Activated CD8-positive, alpha-beta T cell treated with anti-CD3 and anti-CD28 coated beads, Interleukin-2, amount 10 ng/mL, durations not matched to agents 7 days and 5 days (primary cell): ENCODE measurements at places on chromosomes 5 and 9. TPM values are rescaled to one million over a fixed set of nuclear protein-coding genes. Genes with fewer than 3 reads are reported as not detected.

- no peaks in the 10 kb centered on the region for H3K27me3 ChIP-seq
- H3K4me1 ChIP-seq = peaks cover 40% of the 10 kb centered on the region
- H3K4me3 ChIP-seq = peak overlapping the region; percentile 4
- peak overlapping the region; percentile 62 for H3K27ac ChIP-seq
Measured at GRCh38 chr9:92405818-92406217, 1.4 kb upstream of the OGN start.

DNA sequence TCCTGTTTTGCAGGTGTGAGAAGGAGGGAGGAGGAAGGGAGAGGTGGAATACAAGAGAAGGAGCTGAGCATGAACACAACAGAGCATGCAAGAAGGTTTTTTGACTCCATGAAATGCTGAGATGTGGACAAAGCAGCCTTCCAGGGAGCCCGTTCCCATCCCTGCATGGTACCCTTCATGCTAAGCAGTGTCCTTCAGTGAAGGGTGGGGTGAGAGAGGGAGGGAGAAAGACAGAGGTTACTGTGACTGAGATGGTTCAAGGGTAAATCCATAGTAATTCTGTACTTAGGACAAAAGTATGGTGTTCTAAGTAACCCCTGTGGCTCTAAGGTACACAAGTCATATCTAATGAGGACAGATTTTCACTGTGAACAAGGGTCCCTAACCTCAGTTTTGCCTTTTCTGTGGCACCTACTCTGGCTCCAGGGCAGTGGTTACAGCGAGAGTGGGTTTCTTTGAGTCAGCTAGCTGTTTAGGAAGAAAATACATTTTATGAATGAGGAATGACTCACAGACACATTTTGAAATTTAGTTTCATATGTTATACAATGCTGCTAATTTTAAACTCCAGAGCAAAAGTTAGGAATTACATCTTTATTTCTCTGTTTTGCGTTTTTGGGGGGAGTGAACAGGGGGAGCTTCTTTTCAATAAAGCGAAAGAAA, 184.9 kb upstream of the SLC12A2 start:
- no peaks in the 10 kb centered on the region for H3K27me3 ChIP-seq
- no peak for DNase-seq
- no peaks in the 10 kb centered on the region for H3K4me1 ChIP-seq
- H3K4me3 ChIP-seq = no peak overlapping the region
- H3K36me3 ChIP-seq = no peaks in the 10 kb centered on the region
- no peak overlapping the region for H3K27ac ChIP-seq

FLT4 gene
- 1.6 TPM for total RNA-seq

ABO gene
- not detected for total RNA-seq

- no peak overlapping the region for H3K4me3 ChIP-seq
- H3K36me3 ChIP-seq = no peaks in the 10 kb centered on the region
- peaks cover 21% of the 10 kb centered on the region for H3K27me3 ChIP-seq
- H3K4me1 ChIP-seq = no peaks in the 10 kb centered on the region
- no peak for DNase-seq
Measured at GRCh38 chr5:72156946-72157624, 49.8 kb downstream of the MAP1B start.

GRCh38 chr5:124584991-124585715, 161.3 kb downstream of the ZNF608 start:
- peaks cover 5% of the 10 kb centered on the region for H3K27me3 ChIP-seq
- H3K4me3 ChIP-seq = no peak overlapping the region
- peaks cover 18% of the 10 kb centered on the region for H3K4me1 ChIP-seq
- H3K36me3 ChIP-seq = no peaks in the 10 kb centered on the region
- H3K27ac ChIP-seq = no peak overlapping the region

DNA sequence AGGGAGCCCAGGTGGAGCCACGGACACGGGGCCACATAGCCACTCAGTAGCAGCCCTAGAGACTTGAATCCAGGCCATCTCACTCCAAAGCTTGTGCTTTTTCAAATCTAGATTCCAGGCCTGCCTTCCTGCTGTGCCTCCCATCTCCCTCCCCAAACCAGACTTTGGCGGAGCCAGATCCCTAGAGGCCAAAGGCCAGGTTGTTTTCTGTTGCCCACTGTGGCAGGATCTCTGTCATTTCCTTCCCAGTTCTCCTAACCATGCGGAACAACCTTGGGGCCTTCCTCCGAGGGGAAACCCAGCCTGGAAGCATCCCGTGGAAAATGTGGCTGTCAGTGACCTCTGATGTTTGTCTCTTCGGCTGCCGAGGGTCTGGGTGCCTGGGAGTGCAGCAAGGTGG, 16.4 kb upstream of the RPS14 start:
- no peaks in the 10 kb centered on the region for H3K27me3 ChIP-seq
- H3K4me3 ChIP-seq = no peak overlapping the region
- no peak overlapping the region for H3K27ac ChIP-seq
- DNase-seq = no peak
- H3K4me1 ChIP-seq = peaks cover 11% of the 10 kb centered on the region

DNA sequence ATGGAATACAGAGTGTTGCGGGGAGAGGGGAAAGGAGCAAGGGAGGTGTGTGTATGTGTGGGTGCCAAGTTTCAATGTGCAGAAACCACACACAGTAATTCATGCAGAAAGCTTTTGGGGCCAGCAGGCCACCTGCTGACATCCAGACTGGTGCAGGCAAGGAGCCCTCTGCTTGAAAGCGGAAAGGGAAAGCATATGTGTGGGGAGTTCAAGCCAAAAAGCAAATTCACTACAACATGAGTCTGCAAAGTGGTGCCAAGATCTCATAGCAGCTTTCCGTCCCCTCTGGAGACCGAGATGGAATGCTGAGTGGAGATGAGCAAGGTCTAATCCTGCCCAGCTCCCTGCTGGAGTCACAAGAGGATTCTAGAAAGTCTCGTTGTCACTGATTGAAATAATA, 159.7 kb upstream of the VLDLR start:
- peaks cover 3% of the 10 kb centered on the region for H3K27me3 ChIP-seq
- no peak for DNase-seq
- no peak overlapping the region for H3K27ac ChIP-seq
- no peaks in the 10 kb centered on the region for H3K36me3 ChIP-seq

DNA sequence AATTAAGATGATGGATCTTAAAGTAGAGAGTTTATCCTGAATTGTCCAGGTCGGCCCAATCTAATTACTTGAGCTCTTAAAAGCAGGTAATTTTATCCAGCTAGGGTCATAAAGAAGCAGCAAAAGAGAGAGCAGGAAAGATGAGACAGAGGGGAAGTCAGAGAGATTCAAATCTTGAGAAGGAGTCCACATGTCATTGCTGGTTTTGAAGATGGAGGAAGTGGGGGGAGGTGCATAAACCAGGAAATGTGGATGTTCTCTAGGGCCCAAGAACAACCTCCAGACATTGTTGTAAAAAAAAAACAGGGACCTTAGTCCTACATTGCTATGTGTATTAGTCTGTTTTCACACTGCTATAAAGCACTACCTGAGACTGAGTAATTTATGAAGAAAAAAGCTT, 66.4 kb downstream of the SLCO4C1 start:
- H3K4me1 ChIP-seq = peaks cover 11% of the 10 kb centered on the region
- H3K27ac ChIP-seq = peak overlapping the region; percentile 69
- peaks cover 4% of the 10 kb centered on the region for H3K27me3 ChIP-seq

NTRK2 gene
- total RNA-seq = 0.05 TPM
